ENCODE measurements at places on chromosomes 3 and 15.
A peak's percentile ranks its signal among the peaks of the same experiment; 100 is the strongest.

GRCh38 chr3:71226565-71227269 is 356.8 kb downstream of the FOXP1 start:
- DNase-seq = no peak

- DNase-seq = no peak
These were observed 8.4 kb upstream of the ANP32A start for GRCh38 chr15:68829068-68829467.

DNA sequence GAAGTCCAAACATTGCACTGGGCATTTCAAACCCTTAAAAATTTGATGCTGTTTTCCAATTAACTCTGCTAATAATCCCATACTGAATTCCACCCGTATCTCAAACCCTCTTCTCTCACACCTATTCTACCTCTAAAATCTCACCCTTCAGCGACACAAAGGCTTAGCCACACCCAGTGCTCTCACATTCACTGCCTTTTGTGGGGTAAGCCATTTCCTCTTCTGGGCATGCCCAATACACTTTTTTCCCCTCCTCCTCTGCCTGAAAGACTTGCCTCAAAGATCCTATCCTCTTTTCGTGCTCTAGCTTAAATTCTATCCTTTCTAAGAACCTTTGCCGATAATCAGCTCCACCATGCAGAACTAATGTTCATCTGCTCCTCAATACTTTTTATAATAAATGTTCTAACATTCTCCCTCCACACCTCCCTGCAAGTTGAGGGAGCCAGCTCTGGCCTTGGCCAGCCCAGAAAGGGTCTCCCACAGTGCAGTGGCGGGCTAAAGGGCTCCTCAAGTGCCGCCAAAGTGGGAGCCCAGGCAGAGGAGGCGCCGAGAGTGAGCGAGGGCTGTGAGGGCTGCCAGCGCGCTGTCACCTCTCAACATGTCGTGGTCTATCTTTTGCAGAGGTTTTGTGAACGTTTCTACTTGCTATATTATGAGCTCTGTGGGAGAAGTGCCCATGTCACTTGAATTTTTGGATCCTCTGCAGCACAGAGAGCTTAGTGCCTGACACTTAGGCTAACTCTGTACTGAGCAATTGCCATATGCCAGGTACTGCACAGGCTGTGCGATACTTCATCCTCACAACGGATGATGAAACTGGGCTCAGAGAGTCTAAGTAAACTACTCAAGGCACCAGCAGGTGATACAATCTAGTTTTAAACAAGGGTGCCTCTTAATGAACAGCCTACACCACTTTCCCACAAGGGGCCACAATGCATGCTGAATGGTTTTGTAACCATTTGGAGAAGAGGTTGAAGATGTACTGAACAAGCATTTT is 53.6 kb upstream of the BCL6 start:
- no peak for DNase-seq

DNA sequence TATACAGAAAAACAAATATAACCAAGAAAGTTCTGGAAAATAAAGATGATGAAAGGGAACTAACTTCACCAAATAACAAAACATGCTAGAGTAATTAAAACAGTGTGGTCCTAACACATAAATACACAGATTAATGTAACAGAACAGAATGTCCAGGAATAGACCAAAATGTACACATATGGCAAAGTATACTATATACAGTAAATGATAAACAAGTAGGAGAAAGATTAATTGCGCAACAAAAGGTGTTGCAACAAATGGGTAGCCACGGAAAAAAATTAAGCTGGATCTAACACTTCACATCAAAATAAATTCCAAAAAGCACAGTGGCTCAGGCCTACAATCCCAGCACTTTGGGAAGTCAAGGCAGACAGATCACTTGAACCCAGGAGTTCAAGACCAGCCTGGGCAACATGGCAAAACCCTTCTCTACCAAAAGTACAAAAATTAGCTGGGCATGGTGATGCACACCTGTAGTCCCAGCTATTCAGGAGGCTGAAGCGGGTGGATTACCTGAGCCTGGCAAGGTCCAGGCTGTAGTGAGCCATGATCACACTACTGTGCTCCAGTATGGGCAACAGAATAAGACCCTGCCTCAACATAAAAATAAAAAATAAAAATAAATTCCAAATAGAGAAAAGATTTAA is 19.8 kb downstream of the SCAP start:
- DNase-seq = no peak

GRCh38 chr3:128590948-128591347 is 59.7 kb downstream of the RPN1 start:
- DNase-seq = no peak

DNA sequence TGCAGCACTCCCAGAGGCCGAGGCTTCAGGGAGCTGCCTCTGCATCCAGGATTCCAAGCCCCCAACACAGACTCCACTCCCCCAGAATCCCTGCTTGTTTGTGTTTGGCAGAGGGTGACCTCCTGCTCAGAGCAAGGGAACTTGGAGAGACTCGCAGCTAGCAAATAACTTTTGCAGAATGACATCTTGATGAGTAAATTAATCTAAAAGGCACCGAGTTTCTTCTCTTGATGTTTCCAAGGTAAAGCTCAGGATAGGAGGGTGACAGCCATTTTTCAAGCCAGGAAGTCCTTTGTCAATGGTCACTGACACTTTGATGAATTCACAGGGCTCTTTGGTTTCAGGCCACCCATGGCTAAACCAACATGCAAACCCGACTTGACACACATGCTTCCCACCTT is 523.0 kb downstream of the NTRK3 start:
- DNase-seq = no peak

- no peak for DNase-seq
These were observed 183.5 kb upstream of the EOMES start for GRCh38 chr3:27905625-27906024.

GRCh38 chr3:85567071-85567676 is 608.4 kb downstream of the CADM2 start:
- peak; percentile 23 for DNase-seq

DNA sequence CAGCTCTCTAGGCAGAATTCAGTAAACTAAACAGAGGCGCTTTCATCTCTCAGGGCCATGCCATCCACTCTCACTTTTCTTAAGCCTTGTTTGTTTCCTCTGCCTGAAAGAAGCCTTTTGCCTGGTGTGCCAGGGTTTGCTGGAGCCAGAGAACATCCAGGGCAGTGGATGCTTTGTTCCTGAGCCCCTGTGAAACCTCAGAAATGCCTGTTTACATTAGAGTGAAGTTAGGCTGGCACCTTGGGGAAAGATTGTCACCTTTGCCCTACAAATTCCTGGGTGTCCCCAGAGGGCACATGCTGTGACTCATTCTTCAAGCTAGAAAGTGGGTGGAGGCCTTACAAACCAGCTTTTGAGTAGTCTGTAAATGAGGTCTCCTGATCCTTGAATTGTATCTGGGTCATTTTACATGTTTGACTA is 10.7 kb upstream of the TRAK1 start:
- DNase-seq = no peak

- DNase-seq = peak; percentile 20
These were observed 2.7 kb downstream of the GAP43 start for GRCh38 chr3:115626006-115626409.

GRCh38 chr3:122668930-122669730 is 11.5 kb upstream of the PARP14 start:
- no peak for DNase-seq
